Skeletal muscle cell (primary cell): ENCODE measurements at places on chromosomes 6 and 20.

DNA sequence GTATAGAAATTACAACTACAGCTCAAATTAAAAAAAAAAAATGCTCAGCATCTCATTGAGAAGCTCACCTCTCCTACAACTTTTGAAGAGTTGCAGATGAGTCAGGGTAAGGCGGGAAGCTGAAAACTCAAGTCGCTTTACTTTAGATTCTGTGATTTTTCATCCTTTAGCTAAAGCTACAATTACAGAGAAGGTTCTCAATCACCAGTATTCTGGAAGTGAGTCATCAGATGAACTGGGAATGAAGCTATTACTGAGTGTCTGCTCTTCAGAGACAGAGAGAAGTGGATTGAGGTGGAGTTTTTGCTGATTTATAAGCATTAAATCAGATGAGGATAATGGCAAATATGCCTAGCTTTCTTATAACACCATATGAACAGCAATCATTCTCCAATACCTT is 91.9 kb downstream of the TFAP2A start:
- no peak for DNase-seq

DNA sequence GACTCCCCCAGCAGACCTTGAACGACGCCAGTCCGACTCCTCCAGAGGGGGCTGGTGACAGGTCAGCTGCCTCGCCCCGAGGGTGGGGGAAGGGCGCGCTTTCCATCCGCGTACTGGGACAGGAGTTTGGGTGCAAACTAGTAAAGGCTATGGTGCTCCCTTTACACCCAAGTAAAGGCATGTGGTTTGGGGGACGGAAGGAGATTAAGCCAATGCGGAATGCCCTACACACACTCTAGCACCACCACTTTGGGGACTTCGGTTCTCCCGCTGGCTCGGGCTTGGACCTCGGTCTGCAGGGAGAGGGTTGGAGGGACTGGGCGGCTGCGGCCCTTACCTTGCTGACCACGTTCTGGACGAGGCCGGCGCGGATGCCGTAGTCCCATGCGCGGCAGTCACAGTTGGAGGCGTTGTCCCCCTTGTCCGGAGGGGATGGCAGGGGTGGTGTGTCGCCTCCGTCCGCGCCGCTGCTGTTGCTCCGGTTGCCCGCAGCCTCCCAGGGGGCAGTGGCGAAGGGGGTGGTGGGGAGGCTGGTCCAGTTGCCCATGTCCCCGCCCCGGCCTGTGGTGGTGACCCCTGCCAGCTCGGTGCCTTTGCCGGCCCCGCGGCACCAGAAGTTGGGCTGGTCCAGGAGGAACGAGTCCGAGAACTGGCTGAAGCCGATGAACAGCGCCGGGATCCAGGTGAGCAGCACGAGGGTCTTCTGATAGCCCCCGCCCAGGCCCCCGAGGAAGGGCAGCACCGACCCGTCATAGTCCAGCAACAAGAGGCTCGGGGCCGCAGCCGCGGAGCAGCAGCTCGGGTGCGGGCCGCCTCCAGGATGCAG is 1.1 kb downstream of the SLC22A23 start:
- DNase-seq = no peak

DNA sequence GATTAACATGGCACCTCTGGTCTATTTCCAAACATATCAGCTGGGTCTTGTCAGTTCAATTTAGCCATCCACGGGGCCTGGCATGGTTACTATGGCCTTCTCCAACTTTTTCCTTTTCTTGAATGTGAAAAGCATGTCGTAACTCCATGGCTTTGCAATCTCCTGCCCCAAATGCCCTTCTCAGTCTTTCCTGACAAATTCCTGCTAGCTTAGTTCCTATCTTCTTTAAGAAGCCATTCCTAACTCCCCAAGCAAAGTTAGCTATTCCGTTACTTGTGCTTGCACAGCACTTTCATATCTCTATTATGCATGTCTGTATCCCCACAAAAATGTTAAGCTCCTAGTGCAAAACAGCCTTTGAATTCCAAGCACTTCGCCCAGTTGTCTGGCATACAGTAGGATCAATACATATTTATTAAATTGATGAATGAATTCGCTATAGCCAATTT is 105.6 kb downstream of the AIG1 start:
- DNase-seq = no peak

- peak; percentile 90 for DNase-seq
Observed at GRCh38 chr20:11387189-11387754, 530.4 kb upstream of the BTBD3 start.

- DNase-seq = peak; percentile 8
Observed at GRCh38 chr20:5100684-5101347, 18.9 kb downstream of the PCNA start.

- no peak for DNase-seq
Observed at GRCh38 chr6:9848094-9848493, 566.8 kb downstream of the TFAP2A start.
